Mesothelial cell of epicardium (in vitro differentiated cells): ENCODE measurements at places on chromosomes 5 and 9.

- no peak overlapping the region for H3K4me3 ChIP-seq
- H3K27me3 ChIP-seq, result no peaks in the 10 kb centered on the region
- no peak overlapping the region for H3K27ac ChIP-seq
- peaks cover 19% of the 10 kb centered on the region for H3K36me3 ChIP-seq
- H3K4me1 ChIP-seq, result no peaks in the 10 kb centered on the region
- no peak for DNase-seq
Measured at GRCh38 chr9:131942146-131942720, 137.4 kb downstream of the MED27 start.

GRCh38 chr5:68669864-68670575 lies 423.8 kb upstream of the SLC30A5 start:
- DNase-seq, result no peak
- H3K4me1 ChIP-seq, result peaks cover 30% of the 10 kb centered on the region
- H3K27ac ChIP-seq, result no peak overlapping the region
- no peak overlapping the region for H3K4me3 ChIP-seq
- H3K27me3 ChIP-seq, result no peaks in the 10 kb centered on the region

- no peak overlapping the region for H3K4me3 ChIP-seq
- H3K27me3 ChIP-seq, result no peaks in the 10 kb centered on the region
- no peak overlapping the region for H3K27ac ChIP-seq
- H3K36me3 ChIP-seq, result peaks cover 2% of the 10 kb centered on the region
- H3K4me1 ChIP-seq, result peaks cover 15% of the 10 kb centered on the region
Measured at GRCh38 chr5:5650242-5650641, 227.8 kb downstream of the ICE1 start.

DNA sequence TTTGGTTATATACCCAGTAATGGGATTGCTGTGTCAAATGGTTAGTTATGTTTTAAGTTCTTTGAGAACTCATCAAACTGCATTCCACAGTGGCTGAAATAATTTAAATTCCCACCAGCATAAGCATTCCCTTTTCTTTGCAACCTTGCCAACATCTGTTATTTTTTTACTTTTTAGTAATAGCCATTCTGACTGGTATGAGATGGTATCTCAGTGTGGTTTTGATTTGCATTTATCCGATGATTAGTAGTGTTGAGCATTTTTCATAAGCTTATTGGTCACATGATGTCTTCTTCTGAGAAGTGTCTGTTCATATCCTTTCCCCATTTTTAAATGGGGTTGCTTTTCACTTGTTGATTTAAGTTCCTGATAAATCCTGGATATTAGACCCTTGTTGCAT lies 435.7 kb upstream of the RIOK2 start:
- no peak overlapping the region for H3K27ac ChIP-seq
- no peak overlapping the region for H3K4me3 ChIP-seq
- H3K4me1 ChIP-seq, result no peaks in the 10 kb centered on the region
- DNase-seq, result no peak
- no peaks in the 10 kb centered on the region for H3K36me3 ChIP-seq

DNA sequence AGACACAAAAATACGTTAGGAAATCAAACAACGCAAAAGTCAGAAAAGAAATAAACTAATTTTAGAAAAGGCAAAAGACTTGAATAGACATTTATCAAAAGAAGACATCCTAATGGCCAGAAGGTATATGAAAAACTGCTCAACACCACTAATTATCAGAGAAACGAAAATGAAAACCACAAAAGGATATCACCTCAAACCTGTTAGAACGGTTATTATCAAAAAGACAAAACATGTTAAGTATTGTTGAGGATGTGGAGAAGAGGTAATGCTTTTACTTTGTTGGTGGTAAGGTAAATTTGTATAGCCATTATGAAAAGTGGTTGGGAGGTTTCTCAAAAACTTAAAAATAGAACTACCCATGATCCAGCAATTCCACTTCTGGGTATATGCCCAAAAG lies 230.0 kb upstream of the RGMB start:
- no peak overlapping the region for H3K27ac ChIP-seq
- H3K36me3 ChIP-seq, result no peaks in the 10 kb centered on the region
- no peaks in the 10 kb centered on the region for H3K27me3 ChIP-seq
- no peaks in the 10 kb centered on the region for H3K4me1 ChIP-seq

DNA sequence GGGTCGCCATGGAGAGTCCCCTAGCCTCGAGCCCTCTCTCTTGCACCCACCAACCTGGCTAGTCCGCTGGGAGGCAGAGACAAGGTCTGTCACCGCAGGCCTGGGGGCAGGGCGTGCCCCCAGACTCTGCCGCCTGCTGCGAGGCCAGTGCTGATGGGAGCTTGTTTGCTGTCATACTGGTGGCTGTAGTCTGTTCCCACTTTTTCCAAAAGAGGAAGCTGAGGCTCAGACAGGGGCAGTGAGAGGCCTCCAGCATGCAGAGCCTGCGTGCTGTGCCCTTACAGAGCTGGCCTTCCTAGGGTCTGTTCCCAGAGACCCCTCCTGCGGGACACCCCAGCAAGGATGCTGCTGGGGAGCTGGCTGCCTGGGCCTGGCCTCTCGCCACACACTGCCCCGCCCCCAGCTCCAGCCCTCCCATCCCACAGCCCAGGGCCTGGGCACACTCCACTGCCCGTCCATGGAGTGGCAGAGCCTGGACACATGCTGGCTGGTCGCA lies 21.0 kb upstream of the SUSD3 start:
- no peaks in the 10 kb centered on the region for H3K36me3 ChIP-seq

DNA sequence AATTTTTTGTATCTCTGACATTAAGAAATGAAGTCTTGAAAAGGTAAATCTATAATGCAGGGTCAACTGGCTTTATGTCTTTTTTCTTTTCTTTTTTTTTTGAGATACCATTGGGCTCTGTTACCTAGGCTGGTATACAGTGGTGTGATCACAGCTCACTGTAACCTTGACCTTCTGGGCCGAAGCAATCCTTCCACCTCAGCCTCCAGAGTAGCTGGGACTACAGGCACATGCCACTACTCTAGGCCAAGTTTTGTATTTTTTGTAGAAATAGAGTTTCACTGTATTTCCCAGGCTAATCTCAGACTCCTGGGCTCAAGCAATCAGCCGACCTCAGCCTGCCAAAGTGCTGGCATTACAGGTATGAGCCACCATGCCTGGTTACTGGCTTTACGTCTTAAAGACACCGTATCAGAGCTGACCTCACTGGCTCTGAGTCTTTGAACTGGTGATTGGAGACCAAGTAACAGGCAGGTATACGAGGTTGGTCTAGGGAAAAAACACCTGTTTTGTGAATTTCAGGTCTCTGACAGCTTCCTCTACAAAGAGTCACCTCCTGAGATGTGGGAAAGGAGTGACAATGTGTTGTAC lies 70.4 kb upstream of the GPBP1 start:
- peaks cover 4% of the 10 kb centered on the region for H3K36me3 ChIP-seq
- no peak for DNase-seq
- H3K4me1 ChIP-seq, result no peaks in the 10 kb centered on the region

GRCh38 chr9:115951977-115952376 lies 201.6 kb upstream of the PAPPA start:
- no peaks in the 10 kb centered on the region for H3K36me3 ChIP-seq
- DNase-seq, result no peak
- no peaks in the 10 kb centered on the region for H3K27me3 ChIP-seq
- no peak overlapping the region for H3K27ac ChIP-seq

DNA sequence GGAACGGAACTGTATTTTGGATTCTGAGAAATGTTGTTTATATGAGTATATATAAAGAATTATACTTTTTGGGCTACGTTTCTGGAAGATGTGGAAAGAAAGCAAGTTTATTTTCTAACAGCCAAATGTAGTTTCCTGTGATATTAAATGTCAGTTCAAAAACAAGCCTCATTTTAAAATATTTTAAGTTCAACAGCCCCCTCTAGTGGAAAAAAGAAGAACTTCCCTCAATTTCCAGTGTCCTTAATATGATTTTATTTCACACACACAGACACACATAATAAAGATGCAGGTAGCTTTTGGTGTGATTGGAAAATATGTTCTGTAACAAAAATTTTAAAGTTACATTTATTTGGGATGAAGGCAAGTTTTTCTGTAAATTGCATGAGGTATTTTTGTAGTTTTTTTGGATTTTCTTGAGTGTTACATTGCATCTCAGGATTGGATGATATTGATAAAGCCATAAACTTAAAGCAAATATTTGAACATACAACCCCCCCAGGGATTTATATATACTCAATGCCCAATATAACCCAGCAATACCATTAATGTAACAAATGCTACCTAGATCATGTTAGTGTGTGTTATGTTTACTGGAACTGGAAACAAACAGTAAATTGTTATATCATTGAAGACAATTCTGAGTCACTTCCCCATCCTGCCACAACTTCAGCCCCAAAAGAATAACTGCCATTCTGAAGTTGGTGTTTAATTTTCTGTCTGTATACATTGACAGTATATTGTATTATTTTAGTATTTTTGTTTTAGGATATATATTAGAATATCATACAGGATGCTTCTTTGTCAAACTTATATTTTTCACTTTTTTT lies 54.0 kb downstream of the CCDC171 start:
- DNase-seq, result no peak
- no peaks in the 10 kb centered on the region for H3K27me3 ChIP-seq
- no peak overlapping the region for H3K4me3 ChIP-seq
- no peak overlapping the region for H3K27ac ChIP-seq
- H3K36me3 ChIP-seq, result peaks cover 3% of the 10 kb centered on the region

GRCh38 chr5:74064225-74064624 lies 438.2 kb downstream of the ARHGEF28 start:
- peak overlapping the region; percentile 69 for H3K27ac ChIP-seq
- H3K27me3 ChIP-seq, result no peaks in the 10 kb centered on the region
- no peak for DNase-seq
- H3K36me3 ChIP-seq, result no peaks in the 10 kb centered on the region
- H3K4me1 ChIP-seq, result peaks cover 15% of the 10 kb centered on the region
- H3K4me3 ChIP-seq, result no peak overlapping the region

DNA sequence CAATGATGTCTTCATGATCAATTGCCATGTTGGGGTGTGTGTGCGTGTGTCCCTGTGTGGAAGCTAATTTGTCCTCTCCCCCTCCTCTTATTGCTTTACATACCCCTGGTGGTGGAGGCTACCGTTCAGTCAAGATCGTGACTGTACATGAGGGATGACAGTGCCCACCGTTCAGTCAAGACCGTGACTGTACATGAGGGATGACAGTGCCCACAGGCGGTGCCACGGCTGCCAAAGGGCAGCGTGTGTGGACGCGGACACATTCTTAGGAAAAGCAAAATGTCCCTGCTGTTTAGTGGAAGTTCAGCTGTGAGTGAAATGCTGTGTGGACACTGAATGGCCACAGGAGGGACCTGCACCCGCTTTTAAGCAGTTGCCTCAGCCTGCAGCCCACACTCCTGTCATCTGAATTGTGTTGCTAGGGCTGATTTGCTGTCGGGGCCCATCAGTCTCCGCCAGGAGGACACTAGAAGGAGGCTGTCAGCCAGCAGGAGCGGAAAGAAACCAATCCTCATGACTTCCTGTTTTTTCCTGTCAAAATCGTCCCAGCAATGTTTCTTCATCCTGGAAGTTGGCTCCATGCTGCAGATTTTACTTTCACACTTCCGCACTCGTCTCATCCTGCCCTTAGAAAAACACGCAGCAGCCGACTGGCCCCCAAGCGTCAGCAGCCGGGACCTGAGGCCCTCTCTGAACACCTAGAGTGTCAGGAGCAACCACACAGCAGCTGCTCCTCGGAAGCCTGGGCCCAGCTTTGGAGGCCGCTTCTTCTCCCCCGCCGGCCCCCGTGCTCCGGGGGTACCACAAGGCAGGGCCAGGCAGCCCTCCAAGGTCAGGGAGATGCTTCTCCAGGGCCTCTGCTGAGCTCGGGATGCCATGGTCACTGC lies 9.1 kb downstream of the OR2V1 start:
- no peak overlapping the region for H3K27ac ChIP-seq
- H3K4me3 ChIP-seq, result no peak overlapping the region
- no peaks in the 10 kb centered on the region for H3K4me1 ChIP-seq
- DNase-seq, result no peak
- H3K27me3 ChIP-seq, result peaks cover 91% of the 10 kb centered on the region

- no peak overlapping the region for H3K4me3 ChIP-seq
- H3K27ac ChIP-seq, result no peak overlapping the region
- H3K27me3 ChIP-seq, result no peaks in the 10 kb centered on the region
- peaks cover 12% of the 10 kb centered on the region for H3K4me1 ChIP-seq
- no peak for DNase-seq
Measured at GRCh38 chr5:55497712-55498111, 37.1 kb downstream of the PLPP1 start.
